Tongue (tissue), 3 donors: ENCODE measurements at places on chromosomes 2 and 18. TPM values are rescaled to one million over a fixed set of nuclear protein-coding genes. Genes with fewer than 3 reads are reported as not detected.
A peak's percentile ranks its signal among the peaks of the same experiment; 100 is the strongest.

Gene VWC2L
- not detected for total RNA-seq

Gene ASIC4
- 0.10 TPM for total RNA-seq

DNA sequence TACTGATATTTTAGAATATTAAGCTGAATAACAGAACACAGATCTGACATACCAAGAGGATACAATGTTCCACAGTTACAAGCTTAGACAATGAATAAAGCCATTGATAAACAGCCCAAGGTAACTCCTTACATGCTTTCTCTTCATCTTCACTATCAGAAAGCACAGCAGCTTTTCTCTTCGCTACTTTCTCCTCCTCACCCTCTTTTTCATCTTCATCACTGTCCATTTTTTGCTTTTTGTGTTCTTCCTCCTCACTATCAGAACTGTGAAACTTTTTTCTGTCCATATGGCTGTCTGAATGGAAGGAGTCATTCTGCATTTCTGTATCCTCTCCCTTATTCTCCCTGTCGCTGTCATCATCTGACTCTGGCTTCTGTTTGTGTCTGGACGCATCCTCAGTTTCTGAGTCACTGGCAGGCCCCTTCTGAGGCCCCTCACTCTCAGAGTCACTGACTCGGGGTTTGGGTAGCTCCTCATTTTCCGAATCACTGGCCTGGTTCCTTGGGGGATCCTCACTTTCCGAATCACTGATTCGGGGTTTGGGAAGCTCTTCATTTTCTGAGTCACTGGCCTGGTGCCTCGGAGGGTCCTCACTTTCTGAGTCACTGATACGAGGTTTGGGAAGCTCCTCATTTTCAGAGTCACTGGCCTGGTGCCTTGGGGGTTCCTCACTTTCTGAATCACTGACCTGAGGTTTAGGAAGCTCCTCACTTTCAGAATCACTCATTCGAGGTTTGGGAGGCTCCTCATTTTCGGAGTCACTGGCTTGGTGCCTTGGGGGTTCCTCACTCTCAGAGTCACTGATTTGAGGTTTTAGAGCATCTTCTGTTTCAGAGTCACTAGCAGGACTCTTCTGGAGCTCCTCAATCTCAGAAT lies 21.5 kb downstream of the IWS1 start:
- no peak for DNase-seq

DNA sequence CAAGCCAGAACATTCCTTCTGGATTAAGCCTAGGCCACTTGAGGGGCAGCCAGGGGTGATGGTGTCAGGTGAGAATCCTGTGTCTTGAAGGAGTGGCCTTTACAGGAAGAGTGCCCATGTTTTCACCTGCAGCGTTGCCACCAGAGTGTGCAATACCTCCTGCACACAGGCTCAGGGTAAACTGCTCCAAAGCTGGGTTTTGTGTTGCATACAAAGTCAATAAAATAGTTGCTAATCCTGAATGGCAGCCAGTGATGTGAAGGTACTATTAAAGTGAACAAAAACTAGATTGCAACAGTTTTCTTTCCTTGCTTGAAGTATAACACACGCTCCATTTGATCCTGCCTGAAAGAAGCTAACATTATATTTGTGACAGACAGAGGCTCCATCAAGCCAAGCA lies 64.4 kb upstream of the NRP2 start:
- DNase-seq = peak; percentile 24

- DNase-seq = no peak
Observed at GRCh38 chr2:120254178-120254577, 1.5 kb downstream of the RALB start.

DNA sequence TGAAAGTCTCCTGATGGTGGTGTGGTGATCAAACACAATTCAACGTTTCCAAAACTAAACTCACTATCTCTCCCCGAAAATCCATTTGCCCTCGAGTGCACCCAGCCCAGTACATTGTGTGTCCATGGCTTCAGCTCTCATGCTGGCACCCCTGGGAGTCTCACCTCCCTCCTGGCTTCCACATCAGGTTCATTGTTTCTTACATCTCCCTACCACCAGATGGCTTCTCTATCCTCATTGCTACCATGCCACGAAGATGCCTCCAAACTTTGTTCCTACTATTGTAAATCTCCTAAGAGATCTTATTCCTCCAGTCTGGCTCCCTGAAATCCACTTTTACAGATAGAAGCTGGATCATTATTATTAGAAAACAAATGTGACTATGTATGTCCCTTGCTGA lies 197.0 kb downstream of the MYT1L start:
- no peak for DNase-seq

GRCh38 chr18:49168281-49168985 lies 217.7 kb upstream of the SMAD7 start:
- DNase-seq = no peak
